Stimulated activated CD8-positive, alpha-beta memory T cell treated with anti-CD3 and anti-CD28 coated beads, Interleukin-4, amount 100 ng/mL, for 1 hour (primary cell): ENCODE measurements at places on chromosomes 3 and 15.

DNA sequence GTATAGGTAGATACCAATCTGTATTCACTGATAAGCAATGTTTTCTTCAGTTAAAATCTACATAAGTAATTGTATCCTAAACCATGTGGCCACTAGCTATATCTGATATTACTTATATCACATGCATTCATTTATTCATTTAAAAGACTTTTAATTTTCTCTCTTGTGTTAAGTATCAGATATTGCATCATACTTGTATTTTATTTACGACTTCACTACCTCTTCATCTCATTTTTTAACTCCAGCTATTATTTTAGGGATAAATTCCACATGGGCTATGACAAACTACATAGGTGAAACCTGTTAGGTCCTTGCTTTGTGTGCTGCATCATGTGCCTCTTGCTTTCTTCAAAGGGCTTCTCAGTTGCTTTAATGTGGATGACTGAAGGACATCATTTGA, 1018.3 kb downstream of the ZPLD1 start:
- DNase-seq: no peak

- DNase-seq: no peak
Measured at GRCh38 chr3:127712881-127713771, 40.4 kb downstream of the ABTB1 start.

- no peak for DNase-seq
Measured at GRCh38 chr15:90211440-90212143, 10.5 kb downstream of the SEMA4B start.

DNA sequence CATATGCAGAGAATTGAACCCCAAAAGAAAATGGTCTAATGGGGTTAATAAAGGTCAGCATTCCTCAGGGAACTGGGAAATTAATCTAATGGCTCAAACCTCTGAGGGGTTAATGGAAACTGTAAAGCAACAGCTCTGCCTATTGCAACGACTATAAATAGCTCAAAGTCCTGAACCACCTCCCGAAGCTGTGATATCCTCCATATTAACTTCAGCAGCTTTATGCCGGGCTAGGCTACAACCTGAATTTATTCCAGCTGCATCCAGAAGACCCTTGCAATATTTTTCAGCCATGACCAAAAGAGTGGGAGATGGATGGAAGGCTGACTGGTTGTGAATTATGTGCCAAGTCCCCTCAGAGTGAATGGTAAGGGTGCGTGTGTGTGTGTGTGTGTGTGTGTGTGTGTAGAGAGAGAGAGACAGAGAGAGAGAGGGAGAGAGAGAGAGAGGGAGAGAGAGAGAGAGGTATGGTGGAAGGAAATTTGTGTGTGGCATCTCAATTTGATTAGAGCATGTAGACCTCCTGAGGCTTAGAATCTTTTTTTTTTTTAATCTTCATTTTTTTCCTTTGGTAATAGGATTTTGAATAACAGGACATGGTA, 109.9 kb downstream of the PDCD6IP start:
- no peak for DNase-seq

GRCh38 chr3:16205156-16205870, 30.8 kb downstream of the GALNT15 start:
- no peak for DNase-seq
